CD4-positive, alpha-beta T cell treated with Interleukin-1 beta for 1 hour (primary cell): ENCODE measurements at places on chromosomes 11 and 22.

- DNase-seq: no peak
Measured at GRCh38 chr22:40487663-40488249, 117.4 kb downstream of the SGSM3 start.

DNA sequence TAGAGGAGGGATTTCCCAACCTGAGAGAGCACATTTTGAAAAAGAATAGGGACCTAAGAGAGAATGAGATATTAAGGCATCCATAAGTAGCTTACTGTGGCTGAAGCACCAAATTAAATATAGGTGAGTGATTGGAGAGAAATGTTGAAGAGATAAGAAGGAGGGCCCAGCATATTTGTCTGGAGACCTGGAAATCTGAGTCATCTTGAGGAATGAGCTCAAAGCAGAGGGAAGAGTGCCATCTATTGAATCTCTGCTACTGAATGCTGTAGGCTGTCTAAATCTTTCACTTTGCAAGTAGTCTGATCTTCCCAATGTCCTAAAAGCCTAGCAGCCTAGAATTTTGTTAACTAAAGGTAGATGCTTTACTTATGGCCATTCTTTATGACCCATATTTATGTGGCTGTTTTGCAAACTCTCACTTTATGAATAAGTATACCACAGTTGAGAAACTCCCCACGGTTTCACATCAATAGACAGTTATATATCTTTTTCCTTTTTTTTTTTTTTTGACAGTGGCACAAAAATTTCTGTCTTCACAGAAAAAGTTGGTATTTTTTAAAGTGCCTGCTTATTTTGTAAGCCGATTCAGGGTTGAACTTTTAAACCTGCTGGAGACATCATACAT, 2093.5 kb downstream of the LRRC4C start:
- DNase-seq: no peak

DNA sequence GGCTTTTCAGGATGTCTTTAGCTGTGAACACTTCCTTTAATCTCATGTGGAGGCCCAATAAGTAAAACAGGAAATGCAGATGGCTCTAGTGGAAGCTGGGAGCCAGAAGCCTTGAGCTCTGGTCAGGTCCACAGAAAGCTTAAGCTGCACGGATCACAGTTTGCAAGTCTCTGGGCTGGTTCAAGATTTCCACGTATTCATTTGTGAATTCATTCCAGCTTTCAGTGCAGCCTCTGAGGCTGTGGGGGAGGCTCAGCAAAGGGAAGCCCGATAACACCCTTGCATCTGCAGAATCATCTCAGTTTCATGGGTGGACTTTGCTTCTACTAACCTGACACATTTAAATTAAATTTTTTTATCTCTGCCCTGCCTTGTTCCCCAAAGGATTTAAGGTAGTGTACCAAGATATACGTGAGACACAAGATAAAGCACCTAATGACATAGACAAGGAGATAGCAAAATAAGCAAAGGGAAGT, 65.6 kb downstream of the ISX start:
- no peak for DNase-seq

DNA sequence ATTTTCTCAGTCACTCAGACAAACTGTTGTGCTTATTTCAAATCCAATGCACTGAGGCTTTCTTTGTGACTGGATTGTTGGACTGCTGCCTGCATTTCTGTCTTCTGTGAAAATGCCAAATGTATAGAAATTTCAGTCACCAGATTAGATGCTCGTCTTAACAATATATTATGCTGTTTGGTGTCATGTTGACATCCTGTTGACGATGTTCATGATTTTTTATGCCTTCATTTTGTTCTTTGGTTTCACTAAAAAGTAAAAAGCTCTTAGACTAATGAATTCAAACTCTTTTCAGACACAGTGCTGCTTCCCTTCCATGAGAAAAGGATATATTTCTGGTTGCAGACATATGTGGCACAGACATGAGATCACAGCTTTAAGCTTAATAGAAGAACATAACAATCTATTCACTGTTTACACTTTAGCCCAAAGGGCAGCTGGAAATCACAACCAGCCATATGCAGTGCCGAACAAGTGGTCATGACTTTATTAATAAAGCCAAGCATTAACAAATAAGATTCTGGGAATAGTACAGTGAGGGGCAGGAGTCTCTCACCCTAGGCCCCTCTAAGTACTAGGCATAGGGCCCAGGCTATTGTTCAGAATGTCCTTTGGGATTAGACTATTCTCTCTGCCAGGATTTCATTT, 9.4 kb upstream of the SOX6 start:
- no peak for DNase-seq

DNA sequence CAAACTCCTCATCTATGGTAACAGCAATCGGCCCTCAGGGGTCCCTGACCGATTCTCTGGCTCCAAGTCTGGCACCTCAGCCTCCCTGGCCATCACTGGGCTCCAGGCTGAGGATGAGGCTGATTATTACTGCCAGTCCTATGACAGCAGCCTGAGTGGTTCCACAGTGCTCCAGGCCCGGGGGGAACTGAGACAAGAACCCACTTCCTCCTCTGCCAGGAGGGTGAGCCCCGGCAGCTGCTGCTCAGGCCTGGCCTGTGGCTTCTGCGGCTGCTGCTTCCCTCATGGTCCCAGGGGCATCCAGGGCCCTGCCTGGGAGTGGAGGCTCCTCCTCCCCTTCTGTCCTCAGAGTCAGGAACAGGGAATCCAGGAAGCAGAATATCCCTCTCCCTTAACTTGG, 98.4 kb downstream of the ZNF280B start:
- no peak for DNase-seq

GRCh38 chr11:35981581-35981980, 37.7 kb downstream of the LDLRAD3 start:
- no peak for DNase-seq

DNA sequence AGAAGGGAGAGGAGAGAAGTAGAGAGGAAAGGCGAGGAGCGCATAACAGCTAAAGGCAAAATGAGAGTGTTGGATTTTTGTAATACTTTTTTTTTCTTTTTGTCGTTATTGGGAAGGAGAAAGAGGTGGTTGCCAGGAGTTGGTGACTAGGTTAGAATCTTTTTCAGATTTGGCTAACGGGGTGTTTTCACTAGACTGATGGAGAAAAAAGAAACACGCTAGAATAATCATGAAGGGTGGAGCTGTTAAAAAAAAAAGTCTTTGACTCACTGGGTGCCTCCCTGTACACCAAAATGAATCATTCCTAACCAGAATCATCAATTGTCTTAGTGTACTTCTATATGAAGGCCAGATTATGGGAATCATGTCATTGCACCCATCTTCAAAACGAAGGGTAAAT, 12.7 kb downstream of the BLID start:
- no peak for DNase-seq

- no peak for DNase-seq
Measured at GRCh38 chr22:24380220-24380904, 47.0 kb upstream of the ADORA2A start.

DNA sequence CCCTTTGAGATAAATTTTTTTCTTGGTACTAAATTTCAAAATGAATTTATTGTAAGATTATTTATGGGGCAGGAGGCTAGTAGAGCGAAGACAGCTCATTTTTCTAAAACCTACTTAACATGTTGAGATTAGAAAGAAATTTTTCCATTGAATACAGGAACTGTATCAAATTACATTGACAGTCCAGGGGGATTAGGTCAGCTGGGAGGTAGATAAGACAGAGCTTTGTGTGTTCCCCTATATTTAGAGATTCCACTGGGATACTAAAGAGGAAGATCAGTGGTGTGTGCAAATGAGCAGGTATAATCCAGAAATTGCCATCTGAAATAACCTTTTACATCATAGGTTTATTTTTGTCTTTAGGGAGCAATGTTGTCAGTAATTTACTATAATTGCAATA, 32.1 kb downstream of the ENDOD1 start:
- DNase-seq: no peak

- no peak for DNase-seq
Measured at GRCh38 chr11:130407978-130408377, 20.4 kb downstream of the ADAMTS8 start.

- no peak for DNase-seq
Measured at GRCh38 chr22:47750086-47750485, 987.6 kb downstream of the TBC1D22A start.

DNA sequence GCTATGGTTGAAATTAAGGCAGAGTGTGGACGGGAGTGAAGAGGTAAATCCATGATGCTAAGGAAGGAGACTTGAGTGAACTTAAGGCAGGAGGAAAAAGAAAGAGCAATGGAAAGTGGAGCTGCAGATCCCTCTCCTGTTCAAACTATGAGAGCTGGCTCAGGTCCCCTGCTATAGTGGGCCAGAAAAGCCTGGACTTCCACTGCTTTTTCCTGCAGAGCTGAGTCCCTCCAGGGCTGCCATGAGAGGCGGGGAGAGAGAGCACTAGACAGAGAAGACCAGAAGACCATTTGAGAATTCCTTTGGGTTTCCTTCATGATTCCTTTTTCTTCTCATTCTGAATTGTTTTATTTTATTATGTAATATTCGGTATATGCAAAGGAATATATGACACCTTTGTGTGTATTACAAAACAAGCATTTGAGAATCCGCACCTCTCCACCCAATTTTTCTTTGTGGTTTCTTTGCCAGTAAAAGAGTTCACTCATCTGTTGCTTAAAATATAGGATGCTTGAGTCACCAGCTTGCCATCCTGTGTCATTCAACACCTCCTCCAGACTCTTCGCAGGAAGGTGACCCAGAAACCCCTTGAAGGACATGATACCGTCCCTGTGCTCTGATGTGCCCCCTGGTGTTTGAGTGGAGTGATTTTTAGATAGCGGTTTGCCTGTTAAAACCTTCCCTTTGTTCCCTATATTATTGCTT, 24.4 kb downstream of the SREBF2 start:
- DNase-seq: peak; percentile 73

DNA sequence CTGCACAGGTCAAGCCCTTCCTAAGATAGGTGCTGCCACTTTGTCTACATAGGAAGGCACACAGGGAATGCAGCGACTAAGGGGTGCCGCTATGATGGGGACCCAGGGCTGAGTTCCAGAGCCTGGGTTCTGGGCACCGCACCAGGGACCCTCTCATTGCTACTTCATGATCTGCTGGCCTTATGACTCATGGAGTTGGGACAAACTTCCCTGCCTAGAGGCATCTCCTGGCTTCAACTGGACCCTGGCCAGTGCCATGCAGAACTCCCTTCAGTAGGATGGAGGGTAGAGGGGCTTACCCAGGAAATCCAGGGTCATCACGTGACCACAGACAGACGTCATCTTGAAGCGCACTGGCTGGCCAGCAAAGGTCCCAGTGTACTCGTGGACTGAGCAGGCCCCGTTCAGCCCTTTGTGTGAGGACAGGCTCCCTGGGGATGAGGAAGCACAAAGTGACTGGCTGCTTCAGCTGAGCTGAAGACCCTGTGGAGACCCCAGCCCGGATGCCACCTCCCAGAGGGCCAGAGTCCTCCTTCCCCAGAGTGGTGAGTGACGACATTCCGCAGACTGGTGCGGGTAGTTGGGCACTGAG, 8.4 kb downstream of the TOP3B start:
- DNase-seq: no peak
